ENCODE measurements at places on chromosomes 3 and 15.

DNA sequence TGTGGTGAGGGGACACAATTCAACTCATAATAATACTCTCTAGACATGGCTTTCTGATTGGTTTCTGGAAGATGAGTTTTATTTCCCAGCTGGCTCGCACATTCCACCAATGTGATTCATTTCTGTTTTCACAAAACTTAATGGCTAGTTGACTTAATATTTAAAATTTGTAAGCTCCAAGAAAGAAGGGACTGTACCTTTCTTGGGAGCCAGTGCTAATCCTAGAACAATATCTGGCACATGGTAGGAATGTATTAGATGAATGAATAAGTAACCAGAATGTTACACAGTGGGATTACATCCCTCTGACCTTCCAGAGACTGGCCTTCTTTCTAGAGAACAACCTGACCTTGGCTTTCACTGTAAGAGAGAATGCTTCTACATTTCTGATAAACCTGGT, 262.8 kb downstream of the RORA start:
- DNase-seq: no peak

- DNase-seq: no peak
These were observed 38.0 kb downstream of the CCR3 start for GRCh38 chr3:46280105-46280797.

DNA sequence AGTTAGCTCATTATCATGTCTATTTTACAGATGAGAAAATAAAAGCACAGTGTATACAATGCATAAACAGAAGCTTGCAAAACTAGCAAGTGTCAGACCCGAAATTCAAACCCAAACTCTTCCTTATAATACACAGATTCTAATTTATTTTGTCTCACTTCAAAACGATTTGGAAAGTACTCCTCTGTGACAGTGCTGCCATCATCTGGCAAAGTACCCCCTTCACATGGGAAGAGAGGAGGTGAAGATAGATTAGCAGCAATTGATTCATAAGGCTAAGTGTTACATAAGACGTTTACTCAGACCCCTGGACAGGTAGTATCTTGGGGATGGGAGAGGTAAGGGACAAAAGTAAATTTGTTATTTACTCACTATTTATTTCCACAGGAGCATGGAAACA, 744.0 kb upstream of the SGO1 start:
- DNase-seq: peak; percentile 14

DNA sequence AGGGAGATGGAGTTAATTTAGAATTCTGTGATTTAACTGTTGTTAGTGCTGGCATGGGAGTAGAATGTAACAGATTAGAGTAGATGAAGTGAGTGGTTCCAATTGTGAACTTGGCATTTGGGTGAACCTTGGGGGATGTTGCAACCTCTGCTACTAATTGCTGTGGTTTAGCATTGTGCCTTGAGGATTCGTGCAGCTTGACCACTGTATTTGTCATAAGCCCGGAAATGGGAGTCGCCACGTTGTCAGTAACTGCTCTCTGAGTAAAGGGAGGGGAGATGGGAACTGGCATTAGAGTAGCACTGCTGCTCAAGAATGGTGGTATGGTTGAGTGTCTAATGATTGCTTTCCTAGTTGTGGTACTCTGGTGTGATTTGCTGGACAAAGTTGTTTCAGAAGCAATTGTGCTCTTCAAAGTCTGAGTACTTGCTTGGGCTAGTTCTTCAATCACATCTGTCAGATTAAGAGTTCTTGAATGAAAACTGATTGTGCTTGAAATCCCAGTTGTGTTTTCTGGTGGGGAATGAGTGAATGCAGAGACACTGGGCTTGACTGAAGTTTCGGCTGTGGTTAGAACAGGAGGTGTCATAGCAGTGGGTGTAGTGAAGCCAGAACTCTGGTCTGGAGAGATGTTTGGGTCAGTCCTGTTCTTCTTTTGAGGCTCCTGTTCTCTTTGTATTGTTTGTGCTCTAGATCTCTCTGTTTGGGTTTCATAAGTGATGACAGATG, 15.4 kb downstream of the IGSF10 start:
- no peak for DNase-seq

- DNase-seq: peak; percentile 1
These were observed 40.3 kb downstream of the THBS1 start for GRCh38 chr15:39621210-39621609.

DNA sequence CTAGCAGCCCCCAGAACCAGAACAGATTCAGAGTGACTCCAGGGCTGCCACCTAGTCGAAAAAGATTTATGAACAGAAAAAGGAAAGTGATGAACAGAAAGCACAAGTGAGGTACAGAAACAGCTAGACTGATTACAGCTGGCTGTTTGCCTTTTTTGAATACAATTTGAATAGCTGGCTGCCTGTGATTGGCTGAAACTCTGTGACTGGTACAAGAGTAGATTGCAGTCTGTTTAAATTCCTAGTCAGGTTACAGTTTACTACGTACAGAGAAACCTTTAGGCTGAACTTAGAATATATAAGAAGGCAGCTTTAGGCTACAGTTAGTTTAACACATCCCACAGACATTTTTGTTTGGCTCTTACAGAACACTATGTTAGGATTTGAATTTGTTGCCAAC, 10.0 kb downstream of the CCDC13 start:
- DNase-seq: no peak

Data from NCI-H510A treated with DMSO at 0.1 percent for 48 hours (cell line).